Stimulated activated CD4-positive, alpha-beta T cell treated with anti-CD3 and anti-CD28 coated beads, TNF-alpha, amount 100 ng/mL, for 48 hours (primary cell): ENCODE measurements at places on chromosomes 2 and 18.
A peak's percentile ranks its signal among the peaks of the same experiment; 100 is the strongest.

DNA sequence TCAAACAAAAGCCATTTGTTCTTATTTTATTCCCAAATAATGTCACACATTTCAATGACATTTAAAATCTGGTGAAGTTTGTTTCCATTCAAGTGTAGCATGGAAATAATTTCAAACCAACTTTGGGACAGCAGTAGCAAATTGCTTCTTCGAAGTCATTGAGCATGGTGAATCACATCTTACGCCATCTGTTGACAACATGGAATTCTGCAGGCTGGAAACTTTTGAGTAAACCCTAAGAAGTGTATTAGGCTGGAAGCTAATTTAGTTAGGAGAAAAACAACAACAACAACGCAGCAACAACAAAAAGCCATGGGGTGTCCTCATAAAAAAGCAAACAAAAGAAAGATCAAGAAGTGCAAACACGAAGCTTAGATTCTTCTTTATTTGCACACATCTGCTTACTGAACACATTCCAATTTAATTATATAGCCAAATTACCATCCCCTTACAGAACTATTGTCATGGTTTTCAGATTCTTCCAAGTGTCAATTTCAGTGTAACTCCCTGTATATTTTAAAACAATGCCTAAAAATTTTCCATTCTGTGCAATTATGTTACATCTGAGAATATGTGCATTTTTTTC is 659.0 kb upstream of the CDH7 start:
- DNase-seq: no peak

- DNase-seq: no peak
Observed at GRCh38 chr18:6842081-6842480, 112.6 kb downstream of the ARHGAP28 start.

DNA sequence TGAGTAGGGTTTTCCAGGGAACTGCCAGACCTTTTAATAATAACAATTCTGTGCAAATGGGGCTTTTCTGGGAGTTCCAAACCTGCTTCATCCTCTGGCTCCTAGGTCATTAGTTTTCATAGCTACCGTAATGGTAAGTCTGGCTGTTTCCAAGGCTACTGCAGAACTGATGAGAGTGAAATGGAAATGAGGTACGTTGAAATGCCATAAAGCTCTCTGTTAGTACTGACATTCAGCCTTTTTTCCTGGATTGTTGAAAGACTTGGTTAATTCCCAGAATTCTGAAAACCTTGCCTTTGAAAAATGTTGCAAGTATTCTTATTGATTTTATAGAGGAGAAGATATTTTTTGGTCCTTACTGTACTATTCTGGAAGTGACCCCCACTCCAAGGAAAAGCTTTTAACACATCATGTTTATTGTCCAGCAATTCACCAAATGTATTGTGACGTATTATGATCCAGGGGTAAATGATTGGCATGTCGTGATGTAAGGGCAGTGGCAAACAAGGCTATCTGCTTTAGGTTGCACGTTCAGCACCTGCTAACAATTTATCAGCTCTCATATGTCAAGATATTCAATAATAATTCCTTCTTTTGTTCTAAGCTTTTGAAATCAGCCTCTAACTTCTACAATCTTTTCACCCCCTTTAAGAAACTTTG is 767.0 kb upstream of the RAB6C start:
- no peak for DNase-seq

GRCh38 chr2:19214682-19215391 is 143.6 kb downstream of the OSR1 start:
- DNase-seq: no peak

DNA sequence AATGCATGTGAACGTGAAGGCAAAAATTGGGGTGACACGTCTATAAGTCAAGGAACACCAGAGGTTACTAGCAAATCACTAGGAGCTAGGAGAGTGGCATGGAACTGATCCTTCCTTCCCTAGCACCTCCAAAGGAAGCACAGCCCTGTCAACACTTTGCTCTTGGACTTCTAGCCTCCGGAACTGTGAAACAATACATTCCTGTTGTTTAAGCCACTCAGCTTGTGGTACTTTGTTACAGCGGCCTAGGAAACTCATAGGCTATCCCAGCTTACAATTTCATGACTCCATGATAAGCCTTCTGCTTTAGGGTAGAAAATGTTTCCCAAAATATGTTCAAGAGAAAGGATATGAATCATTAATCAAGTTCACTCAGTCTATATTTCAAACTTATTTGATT is 798.1 kb downstream of the DCDC2C start:
- no peak for DNase-seq

GRCh38 chr18:21179590-21180220 is 62.3 kb upstream of the GREB1L start:
- DNase-seq: peak; percentile 27

- DNase-seq: no peak
Observed at GRCh38 chr2:5690718-5691220, 1.4 kb upstream of the SOX11 start.

- DNase-seq: no peak
Observed at GRCh38 chr2:147170932-147171331, 673.9 kb upstream of the ACVR2A start.

- DNase-seq: no peak
Observed at GRCh38 chr18:27991391-27991790, 185.5 kb downstream of the CDH2 start.

DNA sequence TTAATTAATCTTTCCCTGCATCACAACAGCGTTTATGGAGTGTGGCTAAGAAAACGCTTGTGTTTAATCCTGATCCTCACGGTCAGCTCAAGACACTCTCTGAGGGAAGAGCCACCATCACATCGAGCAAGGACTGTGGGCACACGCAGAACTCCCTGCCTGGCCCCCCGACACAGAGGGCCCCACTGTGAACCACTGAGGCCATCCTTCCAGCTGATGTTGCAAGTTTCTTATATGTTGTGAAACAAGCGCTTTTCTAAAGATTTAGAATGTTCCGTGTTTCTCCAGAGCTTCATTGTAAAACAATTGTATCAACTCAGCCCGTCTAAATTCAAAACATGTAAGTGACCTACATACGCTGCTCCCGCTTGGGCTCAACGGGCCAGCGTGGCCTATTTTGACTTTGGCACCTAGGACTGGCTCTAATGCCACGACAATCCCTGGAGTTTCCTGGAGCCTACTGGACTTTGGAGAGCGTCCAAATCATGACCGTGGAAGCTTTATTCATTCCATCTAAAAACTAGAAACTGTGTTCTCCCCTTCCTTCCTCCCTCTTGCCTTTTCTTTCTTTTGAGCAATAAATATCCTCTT is 34.9 kb downstream of the SERPINE2 start:
- no peak for DNase-seq

- no peak for DNase-seq
Observed at GRCh38 chr2:197135806-197136205, 174.8 kb downstream of the ANKRD44 start.

- DNase-seq: no peak
Observed at GRCh38 chr18:26021061-26021754, 69.2 kb downstream of the SS18 start.

DNA sequence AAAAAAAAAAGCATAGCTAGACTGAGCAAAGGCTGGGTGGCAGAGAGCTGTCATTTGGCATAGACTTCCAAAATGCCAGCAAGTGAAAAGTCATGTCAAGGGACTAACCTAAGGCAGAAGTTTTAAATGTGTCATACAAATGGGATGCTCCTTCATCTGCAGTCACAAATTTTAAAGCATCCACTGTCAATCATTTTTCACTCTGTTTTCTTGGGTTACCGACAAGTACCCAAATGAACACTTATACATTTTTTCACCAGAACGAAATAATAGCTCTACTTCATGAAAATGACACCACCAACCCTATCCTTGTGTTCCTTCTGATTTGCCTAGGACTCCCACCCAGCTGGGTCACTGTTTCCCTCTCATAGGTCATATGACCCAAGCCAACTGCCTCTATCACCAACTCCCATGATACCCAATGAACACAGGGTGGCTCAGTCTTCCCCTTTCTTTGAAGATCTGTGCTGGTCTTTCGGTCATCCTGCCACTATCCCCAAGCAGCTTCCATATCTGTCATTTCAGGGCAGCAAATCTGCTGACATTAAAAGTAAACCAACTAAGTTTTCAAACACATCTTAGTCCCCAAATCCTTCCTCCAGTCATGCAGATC is 21.5 kb downstream of the KLF7 start:
- DNase-seq: no peak

DNA sequence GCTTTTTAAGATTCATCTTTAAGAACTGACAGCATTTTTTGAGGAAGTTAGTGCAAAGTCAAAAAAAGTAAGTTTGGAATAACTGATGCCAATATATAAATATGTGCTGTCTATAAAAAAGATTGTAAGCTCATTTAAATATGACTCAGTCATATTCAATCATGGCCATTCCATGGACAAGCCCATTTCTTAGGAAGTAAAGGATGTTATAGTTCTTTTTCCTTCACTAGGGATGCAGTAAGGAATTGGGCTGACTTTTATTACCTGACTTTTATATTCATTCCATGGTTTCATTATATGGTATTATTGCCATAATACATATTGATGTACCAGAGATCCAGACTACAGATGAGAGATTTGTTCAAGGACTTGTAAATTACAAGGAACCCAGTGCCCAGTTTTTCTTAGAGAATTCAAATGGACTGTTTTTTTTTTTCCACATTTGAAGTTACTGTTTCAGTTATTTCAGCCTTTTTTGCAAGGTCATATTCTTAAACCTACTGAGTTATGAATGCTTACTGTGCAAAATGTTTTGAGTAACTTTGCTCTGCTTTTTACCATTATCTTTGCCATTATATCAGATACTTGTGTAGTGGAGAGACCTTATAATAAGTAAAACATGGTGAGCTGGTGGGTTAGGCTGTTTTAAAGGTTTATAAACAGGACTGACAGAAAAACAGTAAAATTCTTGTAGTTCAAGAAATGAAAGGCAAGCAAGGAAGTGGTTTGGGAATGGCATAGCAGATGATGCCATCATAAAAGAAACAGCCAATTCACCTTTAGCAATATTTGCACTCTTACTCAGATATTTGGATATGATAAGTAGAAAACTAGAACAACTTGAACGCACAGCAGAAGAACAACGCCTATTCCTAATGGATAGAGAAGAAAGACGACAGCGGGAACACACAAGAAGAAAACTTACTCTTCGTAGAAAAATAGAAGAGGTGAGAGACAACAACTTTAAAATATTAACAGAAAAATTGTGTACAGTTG is 7.6 kb downstream of the FSIP2 start:
- no peak for DNase-seq

DNA sequence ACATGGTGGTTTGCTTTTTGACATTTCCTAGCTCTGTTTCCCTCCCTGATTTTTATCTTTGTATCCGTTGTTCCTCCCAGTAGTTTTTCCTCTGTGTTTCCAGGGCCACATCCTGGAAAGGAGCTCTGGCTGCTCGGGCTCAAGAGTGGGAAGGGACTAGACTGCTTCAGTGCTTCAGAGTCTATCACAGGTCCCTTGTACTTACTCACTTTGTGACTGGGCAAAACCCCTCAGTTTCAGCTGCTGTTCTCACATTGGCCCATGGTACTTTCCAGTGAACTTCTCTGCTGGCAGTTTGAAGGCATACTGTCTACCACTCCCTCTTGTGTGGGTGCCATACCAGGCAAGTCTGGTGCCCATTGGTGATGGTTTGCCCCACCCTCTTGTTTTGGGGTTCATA is 7.5 kb upstream of the STAMBP start:
- DNase-seq: peak; percentile 21

- no peak for DNase-seq
Observed at GRCh38 chr2:206230060-206230762, 44.3 kb upstream of the ZDBF2 start.

DNA sequence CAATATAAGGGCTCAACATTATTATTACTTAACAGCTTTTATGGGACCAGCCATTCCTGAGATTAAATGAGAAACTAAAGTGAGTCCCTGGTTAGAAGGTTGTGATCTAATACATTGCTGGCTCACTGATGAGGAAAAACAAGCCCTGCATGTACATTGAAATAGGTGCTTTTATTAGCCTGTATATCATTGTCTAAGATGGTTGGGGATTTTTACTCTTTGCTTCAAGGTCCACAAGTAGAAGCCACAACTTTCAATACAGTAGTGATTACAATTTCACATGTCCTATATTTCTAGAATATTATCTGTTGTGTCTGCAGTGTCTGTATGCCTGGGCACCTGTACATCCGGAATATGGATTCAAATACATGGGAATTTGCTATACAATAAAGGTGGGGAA is 104.1 kb upstream of the FZD5 start:
- no peak for DNase-seq

DNA sequence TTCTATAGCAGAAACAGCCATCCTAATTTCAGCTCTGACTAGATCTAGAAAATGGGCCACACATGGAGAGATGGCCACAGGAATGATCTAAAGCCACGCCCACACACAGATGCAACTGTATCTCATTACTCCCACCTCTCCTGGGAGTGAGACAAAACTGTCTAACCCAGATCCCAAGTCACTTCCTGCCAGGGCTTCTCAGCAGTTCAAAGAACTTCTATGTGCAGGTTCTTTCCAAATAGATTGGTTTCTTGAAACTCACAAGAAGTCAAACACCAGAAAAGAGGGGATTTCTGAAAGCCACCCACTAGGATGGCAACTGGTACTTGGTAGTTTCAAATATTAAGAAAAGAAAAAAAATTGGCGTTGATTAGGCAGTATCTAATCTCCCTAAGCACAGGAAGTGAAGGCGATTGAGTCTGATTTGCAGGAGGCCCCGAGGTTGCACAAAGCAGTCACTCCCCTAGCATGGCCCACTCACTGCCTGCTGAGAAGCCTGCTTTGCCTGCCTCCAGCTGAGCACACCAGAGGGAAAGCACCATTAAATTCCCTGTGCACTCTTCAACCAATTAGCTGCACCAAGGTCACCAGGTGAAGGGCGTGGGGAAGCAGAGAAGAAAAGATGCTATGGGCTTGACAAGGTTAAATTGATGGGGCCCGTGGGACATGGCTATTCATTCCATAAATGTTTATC is 51.1 kb downstream of the PAPOLG start:
- peak; percentile 48 for DNase-seq

- DNase-seq: no peak
Observed at GRCh38 chr2:55431982-55432627, 12.4 kb upstream of the CCDC88A start.

GRCh38 chr2:215171151-215171550 is 32.7 kb upstream of the ABCA12 start:
- DNase-seq: no peak

- no peak for DNase-seq
Observed at GRCh38 chr18:66759050-66759828, 155.3 kb upstream of the CDH19 start.

GRCh38 chr2:105373895-105374401 is 24.9 kb downstream of the FHL2 start:
- no peak for DNase-seq

GRCh38 chr2:135299165-135299564 is 231.9 kb downstream of the ZRANB3 start:
- DNase-seq: no peak
